ENCODE measurements at places on chromosomes 11 and 22. TPM values are rescaled to one million over a fixed set of nuclear protein-coding genes. Genes with fewer than 3 reads are reported as not detected.

Gene SLC25A18
- polyA plus RNA-seq = 28.8 TPM

Gene ALDH3B1
- 4.8 TPM for polyA plus RNA-seq

Gene WNT7B
- polyA plus RNA-seq = 24.9 TPM

Gene PLAAT3
- 46.7 TPM for polyA plus RNA-seq

Gene MRGPRX4
- polyA plus RNA-seq = not detected

Gene GRAMD1B
- 46.0 TPM for polyA plus RNA-seq

Gene MMP27
- polyA plus RNA-seq = not detected

Gene KCNJ4
- polyA plus RNA-seq = 1.2 TPM

Gene KCNA4
- polyA plus RNA-seq = 4.7 TPM

Gene SCO2
- 6.0 TPM for polyA plus RNA-seq

Gene MDK
- polyA plus RNA-seq = 223 TPM

Gene NEFH
- polyA plus RNA-seq = 173 TPM

Gene DGKZ
- 83.2 TPM for polyA plus RNA-seq

Gene ISX
- polyA plus RNA-seq = not detected

Gene GGTLC2
- not detected for polyA plus RNA-seq

Gene CLTCL1
- 18.5 TPM for polyA plus RNA-seq

Gene PNPLA5
- 0.87 TPM for polyA plus RNA-seq

Gene CBLIF
- polyA plus RNA-seq = not detected

Gene HEPHL1
- polyA plus RNA-seq = 0.06 TPM

Gene RANBP1
- polyA plus RNA-seq = 210 TPM

Gene HTATIP2
- 10.4 TPM for polyA plus RNA-seq

Gene PNPLA3
- polyA plus RNA-seq = 12.1 TPM

Gene SGSM1
- polyA plus RNA-seq = 20.0 TPM

Gene PRG3
- polyA plus RNA-seq = not detected
